ENCODE measurements at places on chromosomes 1 and 21.

DNA sequence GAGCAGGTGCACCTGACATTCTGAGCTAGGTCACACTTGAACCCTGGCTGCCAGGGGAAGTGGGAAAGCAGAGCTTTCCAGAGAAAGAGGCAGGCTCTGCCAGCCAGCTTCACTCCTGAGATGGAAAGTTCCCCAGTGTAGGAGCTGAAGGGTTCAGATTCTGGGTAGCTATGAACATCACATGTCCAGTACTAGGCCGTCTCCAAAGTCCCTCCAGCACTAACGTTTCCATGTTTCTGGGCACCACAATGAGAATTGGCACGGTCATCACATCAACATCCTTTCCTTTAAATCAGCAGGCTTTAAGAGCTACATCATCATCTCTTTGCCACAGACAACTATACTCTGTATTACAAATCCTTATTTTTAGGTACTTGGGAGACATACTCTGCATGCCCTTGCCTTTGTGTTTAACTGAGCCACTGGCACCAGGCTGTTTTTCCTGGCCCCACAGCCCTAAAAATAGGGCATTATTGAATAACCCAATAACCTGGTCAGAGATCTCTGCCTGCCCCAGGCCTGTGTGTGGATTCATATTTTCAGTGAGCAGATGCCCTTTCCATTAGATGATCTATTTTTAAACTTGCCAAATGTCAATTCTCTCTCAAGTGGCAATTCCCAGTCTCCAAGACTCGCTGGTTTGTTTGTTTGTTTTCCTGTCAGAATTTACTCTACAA, 35.4 kb upstream of the USP24 start:
- no peak for DNase-seq

DNA sequence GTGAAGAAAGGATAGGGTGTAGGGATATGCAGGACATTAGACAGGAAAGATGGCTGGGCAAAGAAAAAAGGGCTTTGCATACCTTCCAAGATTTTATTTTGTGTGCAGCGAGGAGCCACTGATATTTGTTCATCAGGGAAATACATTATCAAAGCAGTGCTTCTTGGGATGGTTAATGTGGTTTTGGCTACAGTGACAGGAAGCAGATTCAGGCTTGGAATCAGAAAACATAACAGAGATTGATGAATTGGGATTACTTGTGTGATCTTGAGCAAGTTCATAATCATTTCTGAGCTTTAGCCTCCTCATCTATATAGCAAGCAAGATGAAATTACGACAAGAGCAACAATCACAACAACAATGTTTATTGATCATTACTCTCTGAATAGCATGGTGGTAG, 249.2 kb upstream of the SGIP1 start:
- DNase-seq: no peak

DNA sequence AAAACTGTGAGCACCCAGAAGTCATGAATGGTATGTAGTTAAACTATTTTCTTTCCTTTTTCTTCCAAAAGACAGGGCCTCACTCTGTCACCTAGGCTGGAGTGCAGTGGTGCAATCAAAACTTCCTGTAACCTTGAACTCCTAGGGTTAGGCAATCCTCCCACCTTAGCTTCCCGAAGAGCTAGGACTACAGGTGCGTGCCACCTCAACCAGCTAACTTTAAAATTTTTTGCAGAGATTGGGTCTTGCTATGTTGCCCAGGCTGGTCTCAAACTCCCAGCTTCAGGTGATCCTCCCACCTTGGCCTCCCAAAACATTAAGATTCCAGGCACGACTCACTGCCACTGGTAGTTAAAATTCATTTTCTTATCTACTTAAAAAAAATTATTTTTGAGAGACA, 62.5 kb downstream of the GATAD2B start:
- DNase-seq: no peak

DNA sequence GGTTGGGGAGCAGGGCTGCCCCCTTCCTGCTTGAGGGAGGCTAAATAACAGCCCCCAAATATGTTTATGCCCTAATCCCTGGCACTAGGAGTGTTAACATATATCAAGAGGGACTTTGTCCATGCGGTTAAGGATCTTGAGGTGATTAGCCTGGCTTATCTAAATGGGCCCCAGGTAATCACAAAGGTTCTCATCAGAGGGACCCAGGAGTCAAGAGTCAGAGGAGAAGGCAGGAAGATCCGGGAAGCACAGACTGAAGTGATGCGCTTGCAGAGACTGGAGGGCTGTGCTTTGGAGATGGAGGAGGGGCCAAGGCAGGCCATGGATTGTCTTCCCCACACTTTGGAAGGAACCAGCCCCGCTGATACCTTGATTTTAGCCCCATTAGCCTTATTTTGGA, 86.4 kb downstream of the IER5 start:
- no peak for DNase-seq

GRCh38 chr1:18175530-18176377, 68.2 kb downstream of the IGSF21 start:
- no peak for DNase-seq
